T-helper 17 cell (primary cell): ENCODE measurements at places on chromosomes 1 and 21. TPM values are rescaled to one million over a fixed set of nuclear protein-coding genes. Genes with fewer than 3 reads are reported as not detected.

Gene PLA2G2D
- total RNA-seq, result not detected

Gene RORC
- total RNA-seq, result 38.4 TPM

Gene CDC14A
- 281 TPM for total RNA-seq

Gene KCNA10
- not detected for total RNA-seq

Gene TMEM269
- total RNA-seq, result 0.47 TPM

Gene EFNA3
- total RNA-seq, result 0.29 TPM

Gene CRB1
- total RNA-seq, result not detected

Gene TNFRSF4
- 127 TPM for total RNA-seq
